ENCODE measurements at places on chromosomes 16 and 17.

- no peak for DNase-seq
Measured at GRCh38 chr16:27751676-27752075, 201.7 kb downstream of the KATNIP start.

- no peak for DNase-seq
Measured at GRCh38 chr16:68779891-68780290, 42.8 kb downstream of the CDH1 start.

DNA sequence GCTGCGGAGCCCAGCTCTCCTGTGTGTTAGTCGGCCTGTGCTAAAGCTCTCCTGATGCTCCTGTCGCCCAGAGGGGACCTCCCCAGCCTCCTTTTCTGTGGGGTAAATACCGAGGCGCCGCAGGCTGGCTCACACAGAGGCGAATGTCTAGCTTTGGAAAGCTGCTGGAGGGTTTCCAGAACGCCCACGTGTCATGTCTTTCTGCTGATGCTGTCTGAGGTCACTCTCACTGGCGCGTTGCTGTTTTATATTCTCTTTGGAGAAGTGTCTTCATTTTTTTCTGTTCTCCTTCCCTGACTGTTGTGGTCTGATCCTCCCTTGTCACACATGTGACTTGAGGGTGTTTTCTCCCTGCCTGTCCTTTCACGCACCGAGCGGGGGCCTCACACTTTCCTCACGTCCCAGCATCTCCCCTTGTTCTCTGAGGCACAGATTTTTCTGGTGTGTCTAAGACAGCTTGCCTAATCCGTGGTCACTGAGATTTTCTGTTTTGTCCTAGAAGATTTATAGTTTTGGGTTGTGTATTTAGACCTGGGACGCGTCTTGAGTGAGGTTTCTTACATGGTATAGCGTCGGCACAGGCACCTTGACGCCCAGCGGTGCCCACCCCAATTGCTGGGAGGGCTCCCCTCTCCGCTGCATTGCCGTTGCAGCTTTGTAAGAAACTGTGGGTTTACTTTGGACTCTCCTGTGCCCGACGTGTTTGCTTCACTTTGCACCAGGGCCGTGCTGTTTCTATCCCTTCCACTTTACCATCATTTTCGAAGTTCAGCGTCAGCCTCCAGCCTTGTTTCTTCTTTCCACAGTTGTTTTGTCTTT, 92.1 kb upstream of the ZNF750 start:
- no peak for DNase-seq

DNA sequence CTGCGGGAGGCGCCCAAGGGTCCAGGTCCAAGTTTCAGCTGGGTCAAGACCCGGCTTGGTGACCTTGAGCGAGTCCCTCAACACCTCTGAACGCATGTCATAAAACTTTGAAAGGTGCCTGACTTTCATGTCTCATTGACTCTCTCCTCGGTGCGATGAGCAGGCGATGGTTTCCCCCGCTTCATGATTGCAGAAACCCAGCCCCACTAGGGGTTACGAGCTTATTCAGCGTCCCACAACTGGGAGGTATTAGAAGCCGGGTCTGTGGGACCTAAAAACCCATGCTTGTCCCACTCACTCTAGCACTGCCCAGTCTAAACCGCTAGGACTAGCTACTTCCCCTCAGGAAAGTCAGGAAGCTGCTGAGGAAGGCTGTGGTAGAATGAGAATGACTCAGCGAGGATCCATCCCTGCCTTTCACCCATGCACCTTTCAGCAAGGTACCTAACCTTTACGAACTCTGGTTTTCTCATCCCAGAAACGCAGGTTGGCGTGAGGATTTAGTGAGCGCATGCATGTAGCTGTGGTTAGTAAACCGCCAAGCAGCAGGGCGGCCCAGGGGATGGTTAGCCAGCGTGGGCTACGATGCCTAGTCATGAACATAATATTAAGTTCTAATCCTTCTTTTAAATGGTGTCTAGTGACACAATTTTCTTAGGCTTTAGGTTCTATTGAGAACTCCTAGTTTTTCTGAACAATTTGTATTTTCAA, 26.2 kb upstream of the RFFL start:
- no peak for DNase-seq

Data from GM06990 (cell line).